ENCODE measurements at places on chromosomes 5 and 9.
A peak's percentile ranks its signal among the peaks of the same experiment; 100 is the strongest.

- DNase-seq: peak; percentile 81
These were observed 679 bp downstream of the B4GALT1 start for GRCh38 chr9:33166231-33167083.

- DNase-seq: no peak
These were observed 67.8 kb downstream of the PSD2 start for GRCh38 chr5:139863361-139863760.

GRCh38 chr5:97075649-97076048, 66.8 kb downstream of the LIX1 start:
- no peak for DNase-seq

DNA sequence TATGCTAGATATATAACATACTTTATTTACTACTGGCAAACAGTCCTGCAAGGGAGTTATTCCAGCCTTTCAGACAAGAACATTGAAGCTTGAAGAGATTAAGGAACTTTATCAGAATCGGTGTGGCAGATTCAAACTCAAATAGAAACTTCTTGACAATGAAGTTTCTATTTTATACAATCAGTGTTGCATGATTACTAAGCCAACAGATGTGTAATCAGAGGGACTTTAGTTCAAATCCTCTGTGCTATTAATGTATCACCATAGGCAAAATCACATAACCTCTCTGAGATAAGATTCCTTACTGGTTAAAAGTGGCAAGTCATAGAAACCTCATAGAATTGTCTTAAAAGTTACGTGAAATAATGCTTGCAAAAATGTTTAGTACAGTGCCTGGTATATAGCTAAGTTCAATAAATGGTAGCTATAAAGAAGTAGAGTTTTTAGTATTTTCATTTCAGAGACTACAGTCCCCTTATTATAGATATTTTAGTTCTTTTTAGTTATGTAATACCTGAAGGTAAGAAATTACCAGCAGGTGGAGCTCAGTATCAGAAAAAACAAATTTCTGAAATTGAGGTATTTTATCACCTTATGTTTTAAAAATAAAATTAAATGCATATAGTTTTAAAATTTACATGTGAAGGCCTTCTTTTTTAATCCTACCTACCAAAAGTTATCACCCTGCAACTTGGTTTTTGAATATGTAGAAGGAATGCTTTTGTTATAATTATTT, 172.1 kb downstream of the FER start:
- peak; percentile 4 for DNase-seq

- no peak for DNase-seq
These were observed 94.3 kb upstream of the STK32A start for GRCh38 chr5:147140558-147140957.

DNA sequence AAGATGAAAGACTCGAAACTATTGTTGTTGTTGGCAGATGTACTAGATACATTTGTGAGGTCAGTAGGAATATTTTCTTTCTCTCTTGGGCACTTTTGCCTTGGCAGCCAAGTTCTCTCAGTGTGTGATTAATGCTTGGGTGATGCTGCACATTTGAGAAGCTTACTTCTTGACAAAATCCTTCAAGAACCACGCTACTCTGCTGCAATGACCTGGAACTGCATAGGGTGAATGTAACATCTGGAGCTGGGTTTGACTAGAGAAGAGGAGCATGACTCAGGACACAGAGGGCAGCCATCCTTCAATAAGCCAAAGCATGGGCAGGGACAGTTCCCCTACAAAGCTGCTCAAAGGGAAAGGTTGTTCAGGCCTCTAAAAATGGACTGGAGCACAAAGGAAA, 75.5 kb upstream of the PUM3 start:
- DNase-seq: no peak

GRCh38 chr9:107046692-107047091, 183.7 kb downstream of the ZNF462 start:
- DNase-seq: no peak

DNA sequence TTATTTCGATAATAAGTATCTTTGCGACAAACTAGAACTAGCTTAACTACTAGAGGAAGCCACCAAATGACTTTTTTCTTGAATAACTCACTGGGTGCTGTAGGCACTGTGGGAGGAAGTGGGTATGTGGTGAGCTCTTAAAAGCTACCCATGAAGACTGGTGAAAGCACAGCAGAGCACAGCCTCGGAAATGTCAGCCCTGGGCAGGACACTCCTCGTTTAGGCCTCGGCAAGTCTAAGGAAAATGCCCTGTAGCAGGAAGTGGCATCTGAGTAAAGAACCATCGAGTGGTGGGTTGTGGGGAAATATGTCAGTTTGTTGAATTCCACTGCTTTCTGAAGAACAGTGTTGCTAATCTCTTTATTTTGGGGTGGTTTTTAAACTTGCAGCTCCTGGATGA, 44.0 kb upstream of the NCS1 start:
- peak; percentile 89 for DNase-seq

GRCh38 chr5:72841756-72842535, 25.5 kb downstream of the TNPO1 start:
- DNase-seq: no peak

DNA sequence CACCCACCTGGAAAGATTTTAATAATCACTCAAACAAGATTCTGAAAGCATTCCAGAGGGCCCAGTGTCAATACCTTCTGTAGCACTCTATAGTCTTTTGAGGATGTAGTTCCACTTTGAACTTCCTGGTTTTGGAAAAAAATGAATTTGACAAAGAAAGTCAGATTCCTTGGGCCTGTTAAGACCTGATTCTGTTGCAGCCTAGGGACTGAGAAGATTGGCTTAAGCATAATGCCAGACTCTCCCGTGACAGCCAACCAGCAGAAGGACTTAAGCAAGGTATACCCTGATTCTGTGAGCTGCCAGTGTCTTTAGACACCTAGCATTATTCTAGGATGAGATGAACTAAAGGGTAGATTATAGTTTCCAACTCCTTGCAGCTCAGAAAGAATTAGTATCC, 6.8 kb downstream of the SPINK5 start:
- no peak for DNase-seq

- peak; percentile 64 for DNase-seq
These were observed 368 bp downstream of the SH3TC2 start for GRCh38 chr5:149062371-149063016.

- DNase-seq: no peak
These were observed 58.3 kb upstream of the SEMA6A start for GRCh38 chr5:116632890-116633289.

GRCh38 chr5:148290271-148291195, 21.7 kb upstream of the SPINK7 start:
- peak; percentile 20 for DNase-seq

DNA sequence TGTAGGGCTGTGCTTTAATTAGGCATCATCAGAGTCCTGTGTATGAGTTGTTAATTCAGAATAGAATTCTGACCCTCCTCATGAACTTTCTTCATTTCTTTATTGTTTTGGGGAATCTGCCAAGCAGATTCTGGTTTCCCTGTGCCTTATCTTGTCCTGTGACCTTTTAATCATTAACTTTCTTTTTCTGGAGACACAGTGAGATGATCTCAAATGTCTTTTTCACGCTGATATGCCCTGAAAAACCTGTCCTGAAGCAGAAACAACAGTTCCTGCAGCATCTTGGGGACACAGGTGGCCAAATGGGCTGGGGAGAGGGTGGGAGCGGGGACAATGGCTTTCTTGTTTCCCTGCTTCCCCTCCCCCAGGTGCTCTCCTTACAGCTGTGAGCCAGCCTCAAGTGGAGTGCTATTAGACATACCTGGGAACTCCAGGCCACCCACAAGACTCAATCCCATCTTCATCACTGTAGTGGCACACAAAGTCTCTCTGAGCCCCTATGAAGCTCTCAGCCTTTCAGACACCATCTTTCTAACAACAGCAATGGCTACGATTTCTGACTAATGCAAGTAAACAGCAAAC, 213.8 kb downstream of the ATP10B start:
- no peak for DNase-seq

- no peak for DNase-seq
These were observed 62.0 kb upstream of the GARNL3 start for GRCh38 chr9:127202461-127203169.

DNA sequence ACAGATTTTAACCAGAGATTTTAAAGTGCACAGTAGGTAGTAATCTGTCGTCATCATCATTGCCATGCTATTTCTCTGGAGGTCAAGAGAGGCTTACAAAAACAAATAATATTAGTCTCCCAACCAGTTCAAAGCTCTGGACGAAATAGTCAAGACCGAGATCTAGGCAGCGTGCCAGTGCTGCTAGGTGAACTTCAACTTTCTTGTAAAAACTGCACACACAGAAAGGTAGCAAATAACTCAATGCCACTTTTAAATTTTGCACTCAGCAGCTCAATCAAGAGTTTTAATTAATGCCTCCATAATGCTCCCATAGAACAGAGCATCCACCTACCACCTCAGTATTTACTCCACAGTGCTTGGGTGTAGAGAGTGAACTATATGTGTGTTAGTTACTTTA, 656.8 kb downstream of the IRX1 start:
- DNase-seq: no peak

- no peak for DNase-seq
These were observed 421.7 kb upstream of the TYRP1 start for GRCh38 chr9:12271421-12271891.

DNA sequence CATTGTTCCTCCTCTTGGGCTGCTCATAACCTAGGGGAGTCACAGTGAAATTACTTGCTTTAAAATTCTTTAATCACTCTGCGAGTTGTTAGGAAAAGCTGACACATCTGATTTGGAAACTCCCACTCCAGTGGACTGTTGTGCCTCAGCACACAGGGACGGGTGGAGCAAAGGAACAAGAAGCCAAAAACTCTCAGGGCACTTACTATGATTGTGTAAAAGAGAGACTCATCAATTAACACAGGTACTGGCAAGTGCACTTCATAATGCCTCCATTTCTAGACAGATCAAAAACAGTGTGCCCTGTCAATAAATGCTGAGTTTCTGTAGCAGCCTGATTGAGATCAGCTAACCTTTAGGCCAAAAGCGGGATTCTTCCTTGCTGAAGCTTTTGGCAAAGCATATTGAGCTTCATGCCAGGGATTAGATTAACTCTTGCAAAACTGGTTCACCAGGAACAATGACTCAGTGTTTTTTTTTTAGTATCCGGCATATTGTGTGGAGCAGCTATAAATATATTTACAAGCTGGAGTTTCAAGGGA, 55.9 kb downstream of the TMC1 start:
- peak; percentile 52 for DNase-seq

GRCh38 chr9:6641961-6642360, 3.6 kb downstream of the GLDC start:
- no peak for DNase-seq

GRCh38 chr5:19886123-19886917, 101.7 kb downstream of the CDH18 start:
- no peak for DNase-seq

DNA sequence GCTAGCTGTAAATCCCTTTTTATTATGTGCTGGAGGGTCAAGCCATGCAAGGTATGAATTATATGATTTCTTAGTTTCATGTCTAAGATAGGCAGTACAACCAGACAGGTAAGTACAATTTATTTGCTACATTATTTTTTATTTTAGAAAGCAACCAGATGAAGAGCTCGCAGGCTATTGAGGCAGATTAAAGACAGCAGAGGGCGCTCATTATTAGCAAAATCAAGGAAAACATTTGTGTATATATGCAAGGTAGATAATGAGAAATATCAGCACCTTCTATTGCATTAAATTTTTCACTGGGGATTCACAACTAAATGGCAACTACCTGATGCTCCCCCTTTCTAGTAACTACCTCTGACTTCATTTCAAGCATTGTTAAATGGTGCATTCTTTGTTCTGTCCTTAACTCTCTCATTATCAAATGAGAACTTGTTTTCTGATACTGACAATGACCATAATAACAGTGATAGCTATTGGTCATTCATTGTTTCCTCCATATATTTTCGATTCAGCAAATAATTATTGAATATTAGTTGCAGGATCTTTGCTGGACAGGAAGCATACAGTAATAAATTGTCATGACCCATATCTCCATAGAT, 8.6 kb downstream of the SCGB3A2 start:
- peak; percentile 47 for DNase-seq

GRCh38 chr5:78993165-78993564, 8.1 kb upstream of the ARSB start:
- DNase-seq: no peak

GRCh38 chr5:95281226-95281625, 3.7 kb downstream of the MCTP1 start:
- DNase-seq: no peak

DNA sequence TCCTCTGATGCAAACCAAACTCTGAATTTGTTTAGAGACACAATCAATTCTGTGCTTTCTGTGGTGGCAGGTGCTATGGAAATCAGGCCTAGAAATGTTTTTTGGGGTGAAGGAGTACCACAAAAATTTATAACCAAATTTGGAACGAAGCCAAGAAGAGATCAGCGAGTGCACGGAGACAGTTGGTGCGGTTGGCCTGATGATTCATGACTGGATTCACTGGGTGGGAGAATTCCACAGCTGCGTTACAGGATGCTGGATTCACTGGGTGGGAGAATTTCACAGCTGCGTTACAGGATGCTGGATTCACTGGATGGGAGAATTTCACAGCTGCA, 135.6 kb upstream of the IRX4 start:
- DNase-seq: no peak

DNA sequence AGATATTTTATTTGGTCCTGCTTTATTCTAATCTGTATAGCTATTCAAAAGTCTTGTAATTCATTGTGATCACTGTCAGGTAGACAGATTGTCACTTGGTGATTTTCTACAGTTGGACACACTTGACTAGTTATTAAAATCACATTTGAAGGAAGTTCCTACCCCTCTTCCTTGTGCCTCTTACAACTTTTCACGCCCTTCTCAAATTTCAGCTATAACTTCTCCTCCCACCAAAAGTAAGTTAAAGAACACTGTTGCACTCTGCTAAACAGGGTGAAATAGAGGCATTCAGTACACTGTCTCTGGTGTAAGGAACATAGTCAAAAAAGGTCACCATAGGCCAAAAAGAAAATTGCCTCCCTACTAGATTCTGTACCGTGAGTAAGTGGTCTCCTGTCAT, 142.1 kb upstream of the POU5F2 start:
- no peak for DNase-seq

GRCh38 chr5:33639474-33639873, 198.7 kb downstream of the TARS1 start:
- DNase-seq: no peak
